ENCODE measurements at places on chromosomes 13 and 19.

GRCh38 chr13:34696741-34697140 is 245.3 kb upstream of the NBEA start:
- no peak for DNase-seq

GRCh38 chr13:30790592-30790991 is 55.2 kb downstream of the ALOX5AP start:
- no peak for DNase-seq

- DNase-seq, result peak; percentile 11
Measured at GRCh38 chr13:110305949-110306339, 1.0 kb downstream of the COL4A1 start.

GRCh38 chr19:5718037-5718578 is 1.8 kb downstream of the LONP1 start:
- peak; percentile 35 for DNase-seq

DNA sequence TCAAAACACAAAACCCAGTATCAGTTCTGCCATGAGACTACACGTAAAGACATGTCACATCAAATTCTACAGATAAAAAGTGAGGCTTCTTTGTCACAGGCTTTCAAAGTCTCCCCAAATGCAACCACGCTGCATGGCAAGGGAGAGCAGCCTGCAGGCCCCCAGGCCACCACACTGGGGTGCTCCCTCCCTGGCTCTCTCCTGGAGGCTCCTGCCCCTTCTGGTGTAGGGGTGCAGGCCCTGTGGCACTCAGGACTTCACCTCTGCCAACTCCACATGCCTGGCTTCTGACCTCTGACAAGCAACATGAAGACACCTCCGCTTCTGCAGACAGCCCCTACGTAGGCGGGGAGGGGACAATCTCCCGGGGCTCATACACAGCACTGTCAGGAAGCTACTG is 14.3 kb downstream of the AKAP8 start:
- DNase-seq, result no peak

- no peak for DNase-seq
Measured at GRCh38 chr13:114069376-114070097, 62.9 kb downstream of the RASA3 start.

DNA sequence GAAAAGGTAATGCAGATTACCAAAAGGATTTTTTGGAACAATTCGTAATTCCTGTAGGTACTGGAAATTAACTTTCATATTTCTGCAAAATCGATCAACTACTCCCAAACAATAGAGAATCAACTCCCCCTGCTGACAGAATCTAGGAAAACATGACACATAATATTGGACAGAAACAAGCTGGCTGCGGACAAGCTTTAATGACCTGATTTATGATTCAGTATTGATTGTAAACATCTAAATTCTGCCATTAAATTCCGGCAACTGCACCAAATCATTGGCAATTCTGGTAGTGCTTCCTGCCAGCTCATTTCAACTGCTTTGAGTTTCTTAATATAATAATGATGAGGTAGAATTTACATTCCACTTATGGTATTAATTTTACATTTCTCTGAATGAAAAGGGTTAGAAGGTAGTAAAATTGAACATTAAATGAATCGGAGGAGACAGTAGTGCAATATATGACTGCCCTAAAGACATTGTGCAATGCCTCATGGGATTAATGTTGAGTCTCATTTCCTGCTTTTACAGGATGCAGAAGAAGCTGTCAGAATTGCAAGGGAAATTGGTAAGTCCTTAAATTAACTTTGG is 146.5 kb downstream of the PCCA start:
- DNase-seq, result peak; percentile 75

DNA sequence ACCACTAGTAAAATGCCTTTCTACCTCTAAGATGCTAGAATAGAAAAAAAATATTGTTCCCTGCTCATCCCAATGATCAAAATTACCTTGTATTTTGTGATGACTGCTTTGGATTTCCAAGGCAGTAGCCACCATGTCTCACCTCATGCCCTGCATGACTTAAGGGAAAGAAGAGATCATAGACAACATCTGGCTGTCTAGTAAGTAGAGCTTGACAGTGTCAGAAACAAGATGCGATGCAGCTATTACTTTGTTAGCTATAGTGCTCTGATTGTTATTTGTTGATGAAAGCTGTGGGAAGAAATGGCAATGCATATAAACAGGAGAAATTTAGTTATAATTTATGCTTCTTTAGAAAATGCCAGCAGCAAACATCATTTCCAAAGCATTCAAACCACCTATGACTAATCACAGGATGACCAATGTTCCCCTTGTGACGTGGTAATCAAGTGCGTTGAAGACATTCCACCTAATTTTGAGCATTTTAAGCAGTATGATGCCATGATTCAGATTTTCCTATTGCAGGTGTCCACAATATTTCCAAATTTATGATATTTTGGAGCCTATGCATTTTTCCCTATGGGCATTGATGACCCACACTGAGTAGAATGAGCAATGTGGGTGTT is 308.3 kb downstream of the KCNRG start:
- peak; percentile 55 for DNase-seq

Measured in MCF 10A (cell line).